Type B pancreatic cell (in vitro differentiated cells): ENCODE measurements at places on chromosomes 12 and 14. TPM values are rescaled to one million over a fixed set of nuclear protein-coding genes. Genes with fewer than 3 reads are reported as not detected.

DNA sequence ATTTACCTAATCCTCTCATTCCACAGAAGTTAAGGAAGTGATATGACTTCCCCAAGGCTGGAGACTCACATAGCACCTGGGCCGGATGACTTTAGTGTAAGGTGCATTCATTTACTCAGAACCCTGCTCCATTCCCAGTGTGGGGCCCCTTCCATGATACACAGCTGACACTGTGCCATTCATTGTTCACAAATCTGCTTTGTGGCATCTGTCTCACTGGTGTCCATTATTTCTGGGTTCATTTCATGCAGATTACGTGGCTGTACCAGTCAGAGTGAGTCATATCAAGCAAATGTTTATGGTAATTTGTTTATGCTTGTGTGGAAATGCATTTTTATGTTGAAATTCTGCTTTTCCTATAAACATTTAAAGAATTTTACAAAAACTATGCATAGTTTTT, 5.2 kb downstream of the ANO4 start:
- no peak for DNase-seq
- H3K27ac ChIP-seq, result no peak overlapping the region
- H3K4me3 ChIP-seq, result no peak overlapping the region
- no peaks in the 10 kb centered on the region for H3K36me3 ChIP-seq

- H3K4me1 ChIP-seq, result peaks cover 10% of the 10 kb centered on the region
- peaks cover 10% of the 10 kb centered on the region for H3K27me3 ChIP-seq
- H3K36me3 ChIP-seq, result no peaks in the 10 kb centered on the region
- H3K4me3 ChIP-seq, result no peak overlapping the region
- no peak overlapping the region for H3K27ac ChIP-seq
- DNase-seq, result no peak
These were observed 27.3 kb downstream of the LLPH start for GRCh38 chr12:66103016-66103913.

TAS2R20 gene
- 1.1 and 2.1 TPM in 2 replicates for total RNA-seq

- H3K4me1 ChIP-seq, result no peaks in the 10 kb centered on the region
- H3K4me3 ChIP-seq, result no peak overlapping the region
- DNase-seq, result no peak
- peak overlapping the region; percentile 1 for H3K27ac ChIP-seq
These were observed 394.5 kb upstream of the GARIN6 start for GRCh38 chr12:99253068-99253467.

FLRT2 gene
- 30.3 and 127 TPM in 2 replicates for total RNA-seq

KRT73 gene
- 0.12 TPM in 1 of 2 replicates, not detected in the other for total RNA-seq

DNA sequence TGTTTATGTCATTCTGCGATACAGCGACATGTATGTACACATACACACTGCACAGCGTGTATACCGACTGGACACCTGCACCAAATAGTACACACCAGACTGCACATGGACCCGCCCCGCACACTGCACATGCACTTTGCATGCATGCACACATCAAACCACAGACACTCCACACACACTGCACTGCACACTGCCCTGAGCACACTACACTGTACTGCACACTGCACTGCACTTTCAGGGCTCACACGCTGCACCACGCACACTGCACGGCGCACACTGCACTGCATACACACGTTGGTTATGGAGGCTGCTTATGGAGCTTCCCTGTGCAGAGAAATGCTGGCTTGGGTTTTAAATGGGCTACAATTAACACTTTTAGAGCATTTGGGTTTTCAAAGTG, 1.6 kb downstream of the PAPLN start:
- peaks cover 85% of the 10 kb centered on the region for H3K27me3 ChIP-seq
- H3K4me3 ChIP-seq, result peak overlapping the region; percentile 74
- no peaks in the 10 kb centered on the region for H3K36me3 ChIP-seq
- H3K4me1 ChIP-seq, result peaks cover 29% of the 10 kb centered on the region

- DNase-seq, result no peak
- H3K27me3 ChIP-seq, result no peaks in the 10 kb centered on the region
- peaks cover 3% of the 10 kb centered on the region for H3K36me3 ChIP-seq
- peaks cover 76% of the 10 kb centered on the region for H3K4me1 ChIP-seq
- H3K27ac ChIP-seq, result peak overlapping the region; percentile 48
These were observed 113.7 kb upstream of the NCOR2 start for GRCh38 chr12:124680863-124681778.

- H3K27ac ChIP-seq, result peak overlapping the region; percentile 98
- no peaks in the 10 kb centered on the region for H3K36me3 ChIP-seq
- H3K27me3 ChIP-seq, result no peaks in the 10 kb centered on the region
- peaks cover 48% of the 10 kb centered on the region for H3K4me1 ChIP-seq
- H3K4me3 ChIP-seq, result peak overlapping the region; percentile 81
- no peak for DNase-seq
These were observed 107.7 kb downstream of the ARF6 start for GRCh38 chr14:50000380-50001150.

GRCh38 chr14:34628681-34629135, 1.2 kb downstream of the SNX6 start:
- H3K27me3 ChIP-seq, result no peaks in the 10 kb centered on the region
- H3K4me1 ChIP-seq, result peaks cover 6% of the 10 kb centered on the region
- H3K4me3 ChIP-seq, result peak overlapping the region; percentile 93
- H3K36me3 ChIP-seq, result peaks cover 6% of the 10 kb centered on the region

GRCh38 chr12:88638966-88639760, 58.9 kb upstream of the KITLG start:
- peaks cover 10% of the 10 kb centered on the region for H3K4me1 ChIP-seq
- H3K27ac ChIP-seq, result no peak overlapping the region
- no peak for DNase-seq
- H3K27me3 ChIP-seq, result no peaks in the 10 kb centered on the region
- H3K4me3 ChIP-seq, result peak overlapping the region; percentile 26
- no peaks in the 10 kb centered on the region for H3K36me3 ChIP-seq

HCAR1 gene
- total RNA-seq, result 5.0 and 7.4 TPM in 2 replicates

DNA sequence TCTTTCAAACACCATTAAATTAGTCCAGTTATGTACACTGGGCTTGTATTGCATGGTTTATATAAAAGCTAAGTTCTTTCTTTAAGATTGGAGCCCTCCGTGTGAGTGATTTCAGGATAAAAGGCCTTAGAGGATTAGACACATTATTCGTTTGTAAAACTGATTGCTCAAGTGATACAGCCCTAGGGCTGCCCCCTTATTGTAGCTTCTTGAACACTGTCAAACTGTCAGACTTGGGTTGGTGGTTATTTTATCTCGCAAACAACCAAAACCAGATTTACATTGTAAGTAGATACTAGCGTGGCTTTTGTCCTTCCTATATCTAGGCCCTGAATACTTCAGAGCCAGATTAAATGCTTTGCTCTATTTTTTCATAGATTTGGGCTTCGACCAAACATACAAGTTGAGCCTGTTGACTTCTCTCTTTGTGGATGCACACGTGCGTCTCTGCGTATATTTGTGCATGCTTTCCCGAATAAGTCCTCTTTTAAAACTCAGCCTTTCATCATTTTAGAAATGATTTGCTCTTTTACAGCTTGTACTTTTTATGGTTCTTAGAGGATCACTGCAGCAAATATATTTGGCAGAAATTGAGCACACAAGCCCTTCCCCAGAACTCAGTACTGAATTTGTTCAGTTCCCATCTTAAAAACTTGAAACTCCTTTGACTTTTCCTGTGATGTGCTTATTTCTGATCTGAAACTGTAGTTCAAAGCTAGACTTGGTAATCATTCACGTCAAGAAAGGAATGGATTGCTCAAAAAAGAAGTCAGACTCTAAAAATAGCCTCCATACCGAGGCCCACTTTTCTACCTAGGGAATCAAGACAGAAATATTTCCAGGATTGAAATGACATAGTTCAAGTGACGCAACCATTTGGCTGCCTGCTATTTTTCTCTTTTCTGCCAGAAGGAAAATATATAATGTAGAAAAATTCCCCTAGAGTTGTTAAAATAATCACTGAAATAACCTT, 129.5 kb downstream of the ETV6 start:
- no peak overlapping the region for H3K4me3 ChIP-seq
- H3K4me1 ChIP-seq, result peaks cover 22% of the 10 kb centered on the region
- peaks cover 27% of the 10 kb centered on the region for H3K36me3 ChIP-seq
- no peak for DNase-seq
- H3K27me3 ChIP-seq, result no peaks in the 10 kb centered on the region

GRCh38 chr12:43028826-43029225, 439.3 kb upstream of the PRICKLE1 start:
- H3K27ac ChIP-seq, result no peak overlapping the region
- no peaks in the 10 kb centered on the region for H3K27me3 ChIP-seq
- DNase-seq, result no peak
- H3K4me3 ChIP-seq, result no peak overlapping the region

PTPN21 gene
- 19.6 and 21.4 TPM in 2 replicates for total RNA-seq

- no peak for DNase-seq
- no peak overlapping the region for H3K4me3 ChIP-seq
- H3K4me1 ChIP-seq, result no peaks in the 10 kb centered on the region
- peaks cover 15% of the 10 kb centered on the region for H3K36me3 ChIP-seq
- H3K27ac ChIP-seq, result no peak overlapping the region
These were observed 45.2 kb downstream of the VEZT start for GRCh38 chr12:95262808-95263207.

DNA sequence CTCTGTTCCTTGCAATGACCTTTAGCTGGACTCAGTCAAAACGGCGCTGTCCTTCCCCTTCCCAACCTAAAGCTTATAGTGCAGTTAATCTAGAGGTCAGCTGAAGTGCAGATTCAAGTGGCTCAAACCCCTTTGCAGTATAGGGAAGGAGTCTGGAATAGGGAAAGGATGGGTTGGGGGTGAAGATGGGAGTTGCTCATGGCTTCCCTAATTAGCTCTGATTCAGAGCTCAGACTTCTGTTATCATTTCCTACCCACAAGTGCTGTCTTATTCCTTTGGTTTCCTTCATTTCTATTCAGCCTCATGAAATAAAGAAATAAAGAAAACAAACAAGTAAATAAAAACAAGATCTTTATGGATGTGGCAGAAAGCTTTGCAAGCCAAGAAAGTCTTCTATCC, 264.0 kb upstream of the HMGA2 start:
- H3K36me3 ChIP-seq, result peaks cover 12% of the 10 kb centered on the region
- H3K4me3 ChIP-seq, result no peak overlapping the region
- peaks cover 15% of the 10 kb centered on the region for H3K27me3 ChIP-seq
- peaks cover 13% of the 10 kb centered on the region for H3K4me1 ChIP-seq
- H3K27ac ChIP-seq, result no peak overlapping the region
- no peak for DNase-seq

ARMH4 gene
- 7.5 and 22.0 TPM in 2 replicates for total RNA-seq

COX8C gene
- total RNA-seq, result not detected in 2 replicates

DNA sequence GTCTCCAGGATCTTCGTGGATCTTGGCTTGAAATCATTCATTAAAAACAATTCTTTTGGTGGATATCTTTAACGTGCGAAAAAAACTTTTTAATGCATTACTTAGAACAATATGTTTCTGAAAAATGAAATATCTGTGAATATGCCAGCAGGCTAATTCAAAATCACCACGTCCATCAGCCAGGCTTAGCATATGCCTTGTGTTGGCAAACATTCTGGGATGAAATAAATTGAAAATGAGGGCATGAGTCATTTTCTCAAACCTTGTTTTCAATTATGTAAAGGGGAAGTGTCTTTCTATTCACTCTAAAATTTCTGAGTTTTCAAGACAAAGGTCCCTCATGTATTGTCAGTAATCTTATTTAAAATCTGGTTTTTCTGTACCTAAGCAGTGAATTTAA, 393.9 kb downstream of the PAWR start:
- peaks cover 4% of the 10 kb centered on the region for H3K36me3 ChIP-seq
- H3K27ac ChIP-seq, result no peak overlapping the region
- H3K27me3 ChIP-seq, result no peaks in the 10 kb centered on the region
- no peak for DNase-seq
- H3K4me1 ChIP-seq, result peaks cover 11% of the 10 kb centered on the region

DNA sequence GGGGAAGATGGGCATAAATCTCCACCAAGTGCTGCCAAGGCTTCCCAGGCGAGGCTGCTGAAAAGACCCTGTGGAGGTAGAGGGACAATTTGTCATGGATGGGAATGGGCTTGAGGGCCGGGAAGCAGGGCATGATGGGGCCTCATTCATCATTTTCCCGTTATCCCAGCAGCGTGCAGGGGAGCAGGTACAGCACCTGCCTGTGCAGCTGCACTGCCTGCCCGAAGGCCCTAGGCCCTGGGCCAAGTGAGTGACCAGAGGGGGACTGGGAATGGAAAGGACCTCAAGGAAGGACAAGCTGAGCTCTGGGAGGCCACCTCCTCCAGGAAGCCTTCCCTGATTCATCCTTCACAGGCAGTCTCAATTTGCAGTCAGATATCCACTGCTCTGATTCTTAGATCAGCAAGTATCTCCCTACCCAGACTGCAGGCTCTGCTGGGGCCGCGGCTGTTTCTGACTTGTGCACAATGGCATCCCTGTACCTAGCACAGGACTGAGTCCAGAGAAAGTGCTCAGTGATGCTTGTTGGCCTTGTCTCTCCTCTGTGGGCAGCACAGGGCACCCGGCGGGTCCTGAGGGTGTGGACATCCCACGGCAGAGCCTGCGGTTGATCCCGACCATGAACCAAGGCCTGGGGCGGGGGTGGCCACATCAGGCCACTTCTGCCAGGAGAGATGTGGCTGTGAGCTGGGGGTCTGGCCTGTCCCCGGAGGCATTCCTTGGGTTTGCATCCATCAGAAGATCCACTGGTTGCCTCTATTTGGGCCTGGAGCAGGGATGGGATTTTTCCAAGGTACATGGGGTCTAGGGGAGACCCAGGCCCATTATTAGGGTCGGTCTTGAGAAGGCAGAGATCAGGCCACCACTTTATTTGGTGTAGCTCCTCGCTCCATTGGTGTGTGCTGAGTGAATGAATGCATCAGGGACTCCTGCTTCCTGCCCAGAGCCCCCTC, 167.3 kb upstream of the RTL1 start:
- H3K4me3 ChIP-seq, result no peak overlapping the region
- H3K4me1 ChIP-seq, result peaks cover 17% of the 10 kb centered on the region
- no peaks in the 10 kb centered on the region for H3K36me3 ChIP-seq
- peak; percentile 40 for DNase-seq
- H3K27ac ChIP-seq, result no peak overlapping the region

DNA sequence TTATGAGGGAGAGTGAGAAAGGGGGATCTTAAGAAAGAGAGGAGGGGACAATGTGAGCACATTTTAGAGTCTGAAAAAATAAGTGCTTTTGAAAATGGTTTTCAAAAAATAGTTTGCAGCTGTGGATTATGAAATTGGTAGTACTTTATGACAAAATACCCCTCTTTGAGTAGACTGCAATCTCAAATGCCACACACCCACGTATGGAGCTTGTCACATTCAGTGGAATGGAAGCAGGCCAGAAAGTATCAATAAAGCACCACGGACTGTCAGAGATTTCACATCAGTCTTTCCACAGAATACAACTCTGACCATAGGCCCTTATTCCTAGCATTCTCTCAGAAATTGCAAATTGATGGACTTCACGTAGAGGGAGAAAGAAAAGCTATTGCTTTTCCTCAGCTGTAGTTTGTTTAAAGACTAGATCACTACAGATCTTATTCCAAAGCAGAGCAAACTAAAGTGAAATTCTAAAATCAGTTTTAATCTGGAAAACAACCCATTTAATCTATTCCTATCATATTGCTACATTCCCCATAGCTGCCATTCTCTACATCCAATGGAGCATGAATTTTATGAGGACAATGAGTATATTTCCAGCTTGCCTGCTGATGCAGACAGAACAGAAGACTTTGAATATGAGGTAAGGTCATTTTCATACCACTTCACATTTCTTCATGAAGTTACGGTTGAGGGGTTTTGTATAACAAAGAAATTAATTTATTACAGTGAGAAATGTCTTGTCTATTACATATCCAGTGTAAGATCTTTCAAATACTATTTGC, 321.3 kb downstream of the PDZRN4 start:
- no peak overlapping the region for H3K27ac ChIP-seq
- no peaks in the 10 kb centered on the region for H3K36me3 ChIP-seq
- no peak overlapping the region for H3K4me3 ChIP-seq
- peaks cover 41% of the 10 kb centered on the region for H3K27me3 ChIP-seq
- peaks cover 8% of the 10 kb centered on the region for H3K4me1 ChIP-seq
